ENCODE measurements at places on chromosomes 3 and 15.

- no peak for DNase-seq
These were observed 2.6 kb downstream of the GNAI2 start for GRCh38 chr3:50238549-50239026.

GRCh38 chr3:140334132-140334929, 343.5 kb upstream of the TRIM42 start:
- DNase-seq = no peak

GRCh38 chr3:43549626-43550290, 72.1 kb downstream of the ANO10 start:
- DNase-seq = no peak

- no peak for DNase-seq
These were observed 70.6 kb downstream of the BDH1 start for GRCh38 chr3:197485143-197485542.

DNA sequence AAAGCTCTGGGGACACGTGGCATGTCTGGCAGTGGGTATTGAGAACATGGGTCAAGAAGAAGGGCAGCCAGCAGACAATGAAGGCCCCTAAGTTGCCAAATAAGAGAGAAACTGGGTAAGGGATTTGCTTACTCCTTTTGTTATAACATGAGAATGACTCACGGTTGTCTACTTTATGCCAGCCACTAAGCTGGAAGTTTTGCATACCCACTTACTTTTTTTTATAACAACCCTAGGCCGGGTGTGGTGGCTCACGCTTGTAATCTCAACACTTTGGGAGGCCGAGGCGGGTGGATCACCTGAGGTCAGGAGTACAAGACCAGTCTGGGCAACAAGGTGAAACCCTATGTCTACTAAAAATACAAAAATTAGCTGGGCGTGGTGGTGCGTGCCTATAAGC, 50.0 kb downstream of the DRD3 start:
- DNase-seq = no peak

DNA sequence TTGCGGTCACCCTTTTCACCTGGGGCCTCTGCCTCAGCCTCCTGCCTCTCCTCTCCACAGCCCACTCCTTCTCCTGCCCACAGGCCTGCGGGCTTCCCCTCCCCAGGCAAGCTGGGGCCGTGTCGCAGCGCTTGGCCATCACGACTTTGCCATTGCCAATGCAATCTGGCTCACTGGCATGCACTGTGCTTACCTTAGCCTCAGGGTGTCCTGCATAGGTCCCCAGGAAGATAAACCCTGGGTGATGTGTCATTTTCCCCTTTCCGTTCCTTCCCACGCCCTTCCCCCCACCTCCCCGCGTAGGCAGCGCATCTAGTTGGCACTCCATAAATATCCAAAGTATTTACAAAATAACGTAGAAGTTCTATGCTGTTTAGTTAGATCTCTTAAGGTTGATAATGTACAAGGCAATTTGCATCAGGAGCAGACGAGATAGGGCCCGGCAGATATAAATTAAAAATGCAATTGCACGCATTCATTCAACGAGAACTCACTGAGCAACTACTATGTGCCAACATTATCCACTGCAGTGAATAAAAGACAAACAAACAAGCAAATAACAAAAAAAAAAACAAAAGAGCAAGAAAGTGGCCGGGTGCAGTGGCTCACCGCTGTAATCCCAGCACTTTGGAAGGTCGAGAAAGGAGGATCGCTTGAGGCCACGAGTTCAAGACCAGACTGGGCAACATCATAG, 973 bp upstream of the COPG1 start:
- DNase-seq = no peak

- DNase-seq = no peak
These were observed 507.5 kb downstream of the SHQ1 start for GRCh38 chr3:72340476-72341379.

DNA sequence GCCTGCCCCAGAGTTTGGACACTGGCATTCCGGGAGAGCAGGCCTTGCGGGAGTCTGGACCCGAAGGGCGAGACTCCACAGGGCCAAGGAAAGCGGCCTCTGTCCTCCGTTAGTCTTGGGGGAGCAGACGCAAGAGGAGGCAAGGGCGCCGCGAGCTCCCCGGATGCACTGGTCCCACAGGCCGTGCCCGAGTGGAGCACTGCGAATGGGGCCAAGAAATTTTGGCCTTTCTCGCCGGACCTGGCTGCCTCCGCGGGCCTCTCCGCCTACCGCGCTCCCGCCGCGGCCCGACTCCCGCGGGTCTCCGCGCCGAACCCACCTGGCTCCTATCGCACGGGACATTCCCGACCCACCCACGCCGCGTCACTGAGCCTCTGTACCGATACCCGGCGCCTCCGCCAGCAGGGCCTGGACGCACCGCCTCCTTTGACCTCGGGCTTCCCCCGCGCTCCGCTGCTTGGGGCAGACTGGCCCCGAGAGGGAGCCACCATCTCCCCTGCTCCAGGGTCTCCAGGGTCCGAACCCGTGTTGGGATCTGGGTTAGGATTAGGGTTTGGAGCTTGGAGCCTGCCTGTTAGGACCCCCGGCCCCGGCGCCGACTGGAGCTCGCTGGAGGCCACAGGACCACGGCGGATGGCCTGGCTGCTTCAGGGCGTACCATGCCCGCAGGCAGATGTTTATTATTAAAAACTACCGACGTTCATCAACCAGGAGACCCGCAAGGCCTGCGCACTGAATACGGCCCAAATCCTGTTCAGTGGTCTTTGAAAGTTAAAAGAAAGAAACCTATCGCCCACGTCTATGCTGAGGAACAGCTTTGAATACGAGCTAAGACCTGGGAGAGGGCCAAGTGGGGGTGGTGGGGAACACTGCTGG, 11.7 kb downstream of the SHOX2 start:
- DNase-seq = no peak

DNA sequence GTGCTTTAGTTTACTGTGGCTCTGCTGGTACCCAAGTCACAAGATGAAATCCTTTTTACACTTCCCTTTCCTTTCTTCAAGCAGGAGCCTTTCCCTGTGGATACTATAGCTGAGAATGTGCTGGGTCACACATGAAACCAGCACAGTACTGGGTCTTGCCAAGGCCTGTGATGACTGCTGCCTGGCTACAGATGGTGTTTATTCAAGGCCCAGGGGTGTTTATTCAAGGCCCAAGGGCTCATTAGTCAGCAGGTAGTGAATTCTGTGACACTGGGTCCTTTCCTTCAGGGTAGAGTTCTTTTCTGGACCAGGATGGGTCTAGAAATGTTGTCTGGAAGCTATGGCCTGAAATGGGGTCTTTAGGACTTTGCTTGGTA, 99.4 kb downstream of the SH3GL3 start:
- no peak for DNase-seq

- no peak for DNase-seq
These were observed 41.7 kb downstream of the MAP2K5 start for GRCh38 chr15:67584157-67584556.

- no peak for DNase-seq
These were observed 15.7 kb upstream of the DPPA4 start for GRCh38 chr3:109353057-109353456.

GRCh38 chr15:52405856-52406255, 110.3 kb upstream of the MYO5C start:
- DNase-seq = no peak

GRCh38 chr3:1477669-1478068, 384.8 kb downstream of the CNTN6 start:
- no peak for DNase-seq

DNA sequence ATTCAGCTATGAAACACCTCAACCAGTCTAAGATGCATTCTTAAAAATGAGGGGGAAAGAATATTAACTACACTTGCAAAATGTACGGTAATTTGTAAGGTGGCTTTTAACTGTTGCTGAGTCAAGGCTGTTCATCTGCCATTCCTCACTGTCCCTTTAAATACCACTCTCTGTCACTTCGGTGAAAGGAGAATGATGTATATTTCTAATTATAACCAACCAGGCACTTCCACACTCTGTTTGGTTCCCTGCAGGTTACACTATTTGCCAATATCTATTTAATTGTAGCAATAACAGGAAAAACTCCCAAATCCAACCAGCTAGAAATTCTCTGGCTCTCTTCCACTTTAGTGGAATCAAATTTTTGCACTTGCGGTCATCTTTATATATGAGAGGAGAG, 70.5 kb upstream of the SLCO3A1 start:
- DNase-seq = no peak

DNA sequence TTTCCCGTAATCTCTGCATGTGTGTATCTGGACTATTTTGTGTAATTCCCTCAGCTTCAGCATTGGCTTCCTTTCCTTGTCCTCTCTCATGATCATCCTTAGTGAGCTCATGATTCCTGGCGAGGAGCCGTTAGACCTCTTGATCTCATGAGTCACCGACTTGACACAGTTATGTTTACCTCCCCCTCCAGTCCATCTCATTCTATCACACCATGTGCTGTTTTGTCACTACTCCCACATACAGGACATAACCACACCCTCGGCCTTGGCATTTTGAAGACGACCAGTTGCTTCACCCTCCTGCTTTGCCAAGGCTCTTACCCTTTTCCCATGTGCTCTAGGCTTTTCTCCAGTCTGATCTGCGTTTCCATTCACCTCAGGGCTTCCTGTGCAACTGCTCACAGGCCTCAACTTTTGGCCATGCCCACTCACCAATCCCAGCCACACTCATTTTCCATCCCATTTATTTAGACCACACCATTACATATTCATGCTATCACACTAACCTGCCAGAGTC, 41.5 kb downstream of the CP start:
- DNase-seq = no peak

Measured in stimulated activated CD8-positive, alpha-beta memory T cell treated with anti-CD3 and anti-CD28 coated beads, Interleukin-2, amount 100 ng/mL, for 1 hour (primary cell).